CD4-positive, alpha-beta T cell treated with Interleukin-15 for 4 hours (primary cell): ENCODE measurements at places on chromosomes 3 and 15.

- DNase-seq = no peak
These were observed 36.9 kb upstream of the COL8A1 start for GRCh38 chr3:99601515-99601914.

- DNase-seq = no peak
These were observed 39.1 kb downstream of the SMAD3 start for GRCh38 chr15:67104510-67104909.

GRCh38 chr15:83955806-83956265, 279.7 kb upstream of the GOLGA6L4 start:
- no peak for DNase-seq

- no peak for DNase-seq
These were observed 106.6 kb upstream of the SEMA6D start for GRCh38 chr15:47610736-47611135.

GRCh38 chr3:5840056-5840455, 652.5 kb downstream of the EDEM1 start:
- no peak for DNase-seq

- no peak for DNase-seq
These were observed 44.9 kb downstream of the APBA2 start for GRCh38 chr15:28930476-28931291.

GRCh38 chr3:37494216-37494615, 319.8 kb upstream of the LRRFIP2 start:
- no peak for DNase-seq

- no peak for DNase-seq
These were observed 53.7 kb downstream of the TP53BP1 start for GRCh38 chr15:43439268-43439667.

DNA sequence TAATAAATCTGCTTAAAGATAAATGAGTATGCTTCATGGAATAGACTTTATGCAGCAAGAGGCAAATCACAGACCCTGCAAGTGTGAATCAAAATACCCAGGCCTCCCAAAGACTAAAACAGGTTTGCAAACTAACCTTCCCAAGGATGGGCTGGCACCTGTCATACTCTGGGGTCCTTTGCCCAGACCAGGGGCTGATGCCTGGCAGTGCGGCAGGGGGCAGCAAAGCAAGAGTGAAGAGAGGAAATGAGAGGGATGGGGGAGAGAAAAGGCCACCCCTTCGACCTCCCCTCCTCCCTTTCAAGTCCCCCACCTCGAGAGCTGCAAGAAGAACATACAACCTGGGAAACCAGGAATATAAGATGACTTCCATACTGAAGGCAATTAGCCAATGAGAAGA, 31.8 kb downstream of the XXYLT1 start:
- DNase-seq = no peak

- peak; percentile 17 for DNase-seq
These were observed 40.1 kb upstream of the TAFA4 start for GRCh38 chr3:68972358-68972979.

- no peak for DNase-seq
These were observed 41.5 kb downstream of the CP start for GRCh38 chr3:149180057-149180573.

- DNase-seq = no peak
These were observed 209.1 kb downstream of the NR1D2 start for GRCh38 chr3:24154013-24154695.

DNA sequence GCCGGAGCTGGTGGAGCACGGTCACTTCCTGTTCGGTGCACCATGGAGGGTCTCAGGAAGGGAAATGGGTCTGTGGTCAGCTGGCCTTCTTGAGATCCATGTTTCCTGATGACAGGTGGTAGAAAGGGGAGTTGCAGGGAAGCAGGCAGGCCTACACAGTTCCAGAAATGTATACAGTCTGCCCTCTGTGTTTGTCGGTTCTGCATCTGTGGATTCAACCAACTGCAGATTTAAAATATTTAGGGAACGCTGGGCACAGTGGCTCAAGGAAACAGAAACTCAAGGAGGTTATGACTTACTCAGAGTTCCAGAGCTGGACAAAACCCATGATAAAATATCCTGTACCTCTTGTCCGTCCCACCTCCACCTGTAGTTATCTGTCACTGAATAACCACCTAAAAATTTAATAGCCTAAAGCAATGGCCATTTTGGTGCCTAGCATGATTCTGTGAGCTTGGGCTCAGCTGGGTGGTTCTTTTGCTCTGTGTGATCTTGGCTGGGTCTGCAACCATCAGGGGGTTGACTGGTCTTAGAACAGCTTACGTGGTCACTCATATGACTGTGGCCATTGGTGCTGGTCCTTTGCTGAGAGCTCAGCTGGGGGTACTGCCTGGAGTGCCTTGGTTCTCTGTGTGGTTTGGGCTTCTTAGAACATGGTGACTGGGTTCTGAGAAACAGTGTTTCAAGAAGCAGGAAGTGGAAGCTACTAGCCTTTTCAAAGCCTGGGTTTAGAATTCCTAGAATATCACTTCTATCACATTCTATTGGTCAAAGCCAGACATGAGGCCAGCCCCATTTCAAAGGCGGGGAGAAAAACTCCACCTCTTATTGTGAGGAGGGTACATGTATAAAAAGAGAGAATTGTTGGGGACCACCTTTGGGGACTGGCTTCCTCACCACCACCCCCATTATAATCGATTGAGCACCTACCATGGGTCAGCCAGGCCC, 239.7 kb upstream of the BHLHE40 start:
- DNase-seq = peak; percentile 78

DNA sequence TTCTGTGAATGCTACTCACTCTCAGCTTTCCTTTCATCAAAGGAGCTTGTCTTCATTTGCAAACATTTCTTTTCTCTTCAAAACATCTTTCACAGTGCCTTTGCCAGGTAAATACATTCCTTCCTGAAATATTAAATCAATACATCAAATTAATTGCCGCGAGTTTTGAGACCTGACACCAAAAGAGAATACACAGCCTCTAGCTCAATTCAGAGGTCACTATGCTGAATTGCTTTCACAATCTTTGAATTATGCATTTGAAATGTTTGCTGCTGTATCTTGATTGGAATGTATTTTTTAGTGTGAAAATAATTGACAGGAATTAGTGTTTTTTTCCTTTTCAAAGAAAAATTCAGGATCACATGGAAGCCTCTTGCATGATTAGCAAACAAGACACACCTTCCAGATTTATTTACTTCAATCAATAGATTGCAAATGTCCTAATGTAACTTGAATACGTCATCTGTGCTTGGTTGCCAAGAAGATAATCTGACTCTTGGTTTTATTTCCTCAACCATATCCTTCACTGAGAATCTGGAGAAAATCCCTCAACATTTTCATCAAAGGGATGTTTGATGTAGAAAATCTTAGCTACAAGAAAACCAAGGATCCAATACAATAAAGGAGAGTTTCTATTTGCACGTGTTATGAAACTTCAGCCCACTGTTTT, 83.6 kb downstream of the KCNH8 start:
- no peak for DNase-seq

DNA sequence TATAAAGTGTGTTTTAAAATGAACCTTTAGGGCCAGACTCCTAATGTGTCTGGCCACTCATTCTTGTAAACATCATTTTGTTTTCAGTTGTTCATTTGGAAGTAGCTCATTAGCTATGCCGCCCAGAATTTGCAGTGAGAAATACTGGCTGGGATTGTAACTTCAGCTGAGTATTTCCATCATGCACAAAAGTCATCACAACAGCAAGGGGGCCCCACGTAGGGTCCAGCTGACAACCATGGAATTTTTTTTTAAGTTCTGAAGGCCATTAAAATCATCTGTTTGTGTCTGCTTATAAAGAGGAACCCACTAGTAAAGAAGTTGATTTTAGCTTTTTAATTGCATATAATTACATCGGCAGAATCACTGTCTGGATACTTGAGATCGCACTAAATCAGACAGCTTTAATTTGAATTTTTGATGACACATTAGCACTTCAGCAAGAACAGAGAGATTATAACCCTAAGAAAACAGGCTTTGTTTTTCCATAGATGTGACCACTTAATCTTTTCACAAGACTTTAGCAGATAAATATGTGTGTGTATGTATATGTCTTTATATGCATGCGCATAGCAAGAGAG, 46.3 kb upstream of the SKOR1 start:
- no peak for DNase-seq

GRCh38 chr3:185583925-185584324, 2.2 kb upstream of the SENP2 start:
- no peak for DNase-seq

DNA sequence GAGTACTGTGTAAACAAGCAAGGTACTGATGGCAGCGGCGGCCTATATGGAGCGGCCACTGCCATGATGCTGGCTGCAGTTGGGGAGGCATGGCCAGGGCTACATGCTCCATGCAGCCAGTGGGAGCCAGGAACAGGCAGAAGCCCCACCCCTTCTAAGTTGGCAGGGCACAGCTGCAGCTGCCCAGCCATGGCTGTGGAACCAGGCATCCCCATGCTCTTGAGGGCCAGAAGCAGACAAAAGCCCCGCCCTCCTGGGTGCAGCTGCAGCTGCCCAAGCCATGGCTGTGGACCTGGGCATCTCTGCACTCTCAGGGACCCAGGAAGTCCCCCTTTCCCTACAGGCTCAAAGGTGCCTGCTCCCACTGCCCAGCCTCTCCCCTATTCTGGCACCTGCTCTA, 150.9 kb downstream of the FMN1 start:
- DNase-seq = no peak

DNA sequence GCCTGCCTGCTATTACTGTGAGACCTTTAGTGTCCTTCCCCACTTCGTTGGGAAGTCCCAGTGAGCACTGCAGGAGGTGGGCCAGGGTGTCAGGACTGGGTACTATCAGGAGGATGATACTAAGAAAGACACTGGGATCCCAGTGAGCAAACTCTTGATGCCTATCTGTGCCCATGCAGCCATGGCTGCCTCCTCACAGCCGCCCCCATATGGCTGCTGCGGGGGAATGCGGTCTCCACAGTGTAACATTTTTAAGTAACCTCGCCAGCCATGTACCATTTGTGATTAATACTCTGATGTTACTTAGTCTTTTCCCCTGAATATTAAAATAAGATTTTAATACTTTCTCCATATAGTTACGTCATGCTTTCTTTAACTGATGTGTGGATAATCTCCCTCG, 312.2 kb downstream of the RYR3 start:
- no peak for DNase-seq

GRCh38 chr3:38878646-38879045, 62.6 kb upstream of the SCN10A start:
- DNase-seq = no peak

DNA sequence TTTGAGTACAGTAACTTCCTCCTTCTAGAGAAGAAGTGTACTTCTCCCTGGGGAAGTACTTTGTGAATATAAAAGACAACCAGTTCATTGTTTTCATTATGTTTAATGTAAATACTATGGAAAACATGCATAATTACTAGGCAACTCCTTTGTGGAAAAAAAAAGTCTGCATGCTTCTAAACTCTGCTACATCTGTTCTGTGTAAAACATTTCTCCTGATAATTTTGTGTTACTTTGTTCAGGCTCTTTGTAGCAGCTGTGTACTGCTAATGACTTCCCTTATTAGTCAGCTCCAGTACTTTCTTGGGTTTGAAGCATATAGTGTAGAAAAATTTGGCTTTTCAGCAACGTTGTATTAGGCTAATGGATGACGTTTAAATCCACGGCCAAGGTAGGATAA, 111.6 kb downstream of the FEZF2 start:
- no peak for DNase-seq

GRCh38 chr3:52025453-52025852, 29.8 kb upstream of the RPL29 start:
- DNase-seq = no peak

GRCh38 chr3:150739200-150739863, 23.6 kb downstream of the SIAH2 start:
- DNase-seq = no peak

GRCh38 chr3:127774647-127775046, 47.7 kb downstream of the MGLL start:
- DNase-seq = no peak

- DNase-seq = no peak
These were observed 167.7 kb upstream of the NECTIN3 start for GRCh38 chr3:110903771-110904519.

- DNase-seq = no peak
These were observed 238.7 kb upstream of the HES1 start for GRCh38 chr3:193897288-193897687.

GRCh38 chr15:49471733-49472132, 48.7 kb downstream of the FGF7 start:
- DNase-seq = no peak

DNA sequence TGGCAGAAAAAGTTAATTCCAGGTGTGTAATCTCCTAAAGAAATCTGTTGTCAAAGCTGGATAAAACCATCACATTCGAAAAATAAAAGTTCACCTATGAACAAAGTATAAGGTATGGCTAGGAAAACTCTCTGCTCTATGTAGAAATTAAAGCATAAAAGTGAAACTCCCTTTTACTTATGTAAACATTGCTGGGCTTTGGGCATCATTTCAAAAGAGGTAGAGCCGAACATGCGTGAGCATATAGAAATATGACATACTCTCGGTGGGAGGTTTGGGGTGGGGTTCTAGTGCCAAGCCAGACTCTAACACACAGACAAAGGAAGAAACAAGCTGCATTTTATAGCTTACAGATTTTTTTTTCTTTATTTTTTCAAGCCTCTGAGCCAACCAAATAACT, 306.8 kb upstream of the ATP11B start:
- no peak for DNase-seq

DNA sequence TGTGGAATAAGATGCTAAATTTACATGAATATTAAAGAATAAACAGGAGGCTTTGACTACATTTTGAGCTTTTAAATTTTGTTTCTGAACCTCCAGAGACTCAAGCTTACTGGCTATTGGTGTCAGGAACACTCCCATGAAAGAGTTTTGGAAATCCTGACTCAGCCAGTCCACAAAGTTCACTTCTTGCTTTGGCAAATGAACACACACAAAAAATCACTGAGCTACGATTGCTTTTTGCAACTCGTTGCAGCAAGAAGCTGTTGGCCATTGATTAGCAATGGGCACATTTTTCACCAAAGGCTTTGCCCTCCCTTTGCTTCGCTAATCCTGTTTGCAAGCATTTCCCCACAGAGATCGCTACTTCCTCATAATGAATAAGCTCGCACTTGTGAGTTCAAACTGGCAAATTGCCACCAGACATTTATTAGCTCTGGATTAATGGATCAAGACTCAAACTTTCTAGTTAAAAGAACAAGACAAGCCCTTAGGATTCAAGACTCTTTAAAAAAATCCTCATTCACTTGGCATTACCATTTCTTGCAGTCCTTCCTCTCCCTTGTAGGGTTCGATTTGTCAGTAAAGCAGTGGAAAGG, 343.2 kb upstream of the ONECUT1 start:
- no peak for DNase-seq

- no peak for DNase-seq
These were observed 16.7 kb upstream of the ISLR start for GRCh38 chr15:74156678-74157411.

GRCh38 chr15:84821501-84822021, 4.4 kb downstream of the ALPK3 start:
- DNase-seq = no peak

DNA sequence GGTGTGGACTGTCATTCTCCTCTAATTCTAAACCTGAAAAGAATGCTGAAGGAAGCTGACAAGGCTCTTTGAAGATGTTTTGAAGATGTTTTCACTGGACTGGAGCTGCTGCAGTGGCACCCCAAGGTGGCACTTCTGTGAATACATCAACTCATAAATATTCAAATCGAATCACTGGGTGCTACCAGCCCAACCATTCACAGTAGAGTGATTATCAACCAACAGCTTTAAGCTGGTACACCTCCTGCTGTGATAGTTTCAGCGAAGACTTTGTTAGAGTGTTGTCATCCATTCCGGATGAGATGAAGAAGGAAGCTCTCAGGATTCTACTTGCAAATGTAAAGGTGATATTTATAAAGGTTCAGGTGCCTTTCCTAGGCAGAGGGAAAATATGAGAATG, 106.6 kb downstream of the LSAMP start:
- DNase-seq = no peak
